Tongue (tissue), 3 donors: ENCODE measurements at places on chromosomes 1 and 21. TPM values are rescaled to one million over a fixed set of nuclear protein-coding genes. Genes with fewer than 3 reads are reported as not detected.
A peak's percentile ranks its signal among the peaks of the same experiment; 100 is the strongest.

GRCh38 chr21:36250423-36251075, 69.4 kb upstream of the MORC3 start:
- DNase-seq, result no peak

DNA sequence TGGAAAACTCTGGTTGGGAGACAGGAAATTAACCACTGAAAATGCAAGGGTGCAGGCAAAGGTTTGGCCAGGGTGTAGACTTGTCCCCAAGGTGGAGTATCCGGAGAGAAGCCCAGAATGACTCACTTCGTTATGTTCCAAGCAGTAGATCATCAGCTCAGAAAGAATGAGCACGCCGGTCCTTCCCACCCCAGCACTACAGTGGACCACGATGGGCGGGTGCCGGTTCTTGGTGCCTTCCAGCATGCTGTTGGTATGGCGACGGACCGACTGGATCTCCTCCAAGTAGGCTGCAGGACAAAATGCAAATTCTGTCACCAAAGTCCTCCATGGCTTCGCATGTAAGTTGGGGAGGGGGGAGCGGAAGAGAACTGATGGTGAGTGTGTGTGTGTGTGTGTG, 83.4 kb downstream of the SMYD2 start:
- DNase-seq, result peak; percentile 35

DNA sequence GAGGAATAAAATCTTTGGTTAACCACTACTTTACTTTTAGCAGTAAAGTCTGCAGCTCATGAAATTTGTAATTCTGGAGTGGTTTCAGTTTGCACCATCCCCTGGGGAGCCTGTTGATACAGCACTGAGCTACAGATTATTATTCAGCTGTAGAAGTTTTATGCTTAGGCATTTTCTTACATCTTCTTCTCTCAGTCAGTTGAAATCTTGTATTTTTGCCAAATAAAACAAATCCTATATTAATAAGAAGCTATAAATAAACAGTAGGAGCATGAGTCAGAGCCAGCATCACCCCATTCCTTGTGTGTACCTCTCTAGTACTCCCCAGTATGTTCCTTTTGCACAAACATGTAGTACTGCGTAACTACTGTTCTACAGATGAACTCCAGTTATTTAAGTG, 118.9 kb downstream of the ATF6 start:
- DNase-seq, result peak; percentile 67

DNA sequence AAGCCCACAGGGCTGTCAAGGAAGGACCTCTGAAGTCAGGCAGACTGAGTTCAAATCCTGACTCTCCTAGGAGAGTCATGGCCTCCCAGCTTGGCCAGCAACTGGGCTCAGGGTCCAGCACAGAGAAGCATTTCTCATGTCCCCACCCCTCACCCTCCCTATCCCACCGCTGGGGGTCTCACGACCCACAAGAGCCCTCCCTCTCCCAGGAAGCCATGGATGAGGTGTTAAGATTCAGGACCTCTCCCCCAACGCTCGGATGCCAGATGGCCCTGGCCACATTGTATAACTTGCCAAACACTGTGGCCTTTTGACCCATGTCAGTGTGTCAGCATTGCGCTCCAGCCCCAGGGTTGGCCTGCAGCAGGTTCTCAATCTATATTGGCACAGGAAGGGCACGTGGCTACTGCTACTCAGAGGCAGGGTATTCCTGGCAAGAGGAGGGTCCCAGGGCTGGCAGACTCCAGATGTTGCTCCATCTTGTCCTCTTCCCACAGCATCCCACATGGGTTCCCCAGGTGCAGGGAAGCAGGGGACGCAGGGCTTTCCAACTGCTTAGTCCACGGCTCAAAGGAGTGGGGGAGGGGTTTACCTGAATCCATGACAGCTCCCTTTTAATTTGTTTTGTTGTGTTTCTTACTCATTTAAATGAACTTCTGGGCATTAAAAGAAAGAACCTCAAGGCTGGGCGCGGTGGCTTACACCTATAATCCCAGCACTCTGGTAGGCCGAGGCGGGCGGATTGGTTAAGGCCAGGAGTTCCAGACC, 10.5 kb downstream of the SLC2A1 start:
- no peak for DNase-seq

TRIM67 gene
- total RNA-seq, result 0.10 TPM

DNA sequence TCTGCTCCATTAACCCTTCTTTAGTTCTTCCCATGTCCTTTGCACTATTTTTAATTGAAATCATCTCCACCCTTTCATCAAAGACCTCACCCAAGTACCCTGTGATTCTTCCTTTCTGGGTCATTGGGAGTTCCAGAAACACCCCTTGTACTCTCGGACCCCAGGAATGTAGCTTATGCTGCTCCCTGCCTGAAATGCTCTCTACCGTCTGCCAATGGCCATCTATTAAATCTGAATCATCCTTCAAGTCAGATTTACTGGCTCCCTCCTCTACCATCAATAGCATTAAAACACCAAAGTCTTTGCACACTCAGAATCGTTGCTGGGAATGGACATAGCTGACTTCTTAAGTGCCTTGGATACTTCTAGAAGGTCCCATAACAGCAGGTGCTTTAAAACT, 73.2 kb upstream of the GADD45A start:
- no peak for DNase-seq

CFHR3 gene
- 0.51 TPM for total RNA-seq

MSH4 gene
- 0.51 TPM for total RNA-seq

SLC22A15 gene
- total RNA-seq, result 3.6 TPM

GRCh38 chr1:53249706-53250105, 11.4 kb upstream of the MAGOH start:
- DNase-seq, result peak; percentile 5

CSF1 gene
- total RNA-seq, result 16.5 TPM

DNA sequence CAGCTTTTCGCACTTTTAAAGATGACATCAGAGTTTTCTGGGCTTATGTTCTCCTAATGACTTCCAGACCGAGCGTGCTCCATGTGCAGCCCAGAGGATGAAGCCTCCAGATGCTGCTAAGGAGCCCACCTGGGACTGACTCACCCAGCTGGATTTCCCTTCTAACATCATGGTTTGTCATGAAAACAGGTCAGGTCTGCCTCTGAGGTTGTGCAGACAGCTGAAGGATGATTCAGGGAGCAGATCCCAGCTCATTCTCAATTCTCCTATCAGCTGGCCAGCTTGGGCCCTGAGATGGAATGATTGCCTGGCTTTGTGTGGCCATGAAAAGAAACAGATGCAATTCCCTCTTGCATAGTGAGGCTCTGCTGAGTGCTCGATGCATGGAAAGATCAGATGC, 123.9 kb upstream of the DUSP10 start:
- DNase-seq, result peak; percentile 86

ADGRB2 gene
- 7.9 TPM for total RNA-seq

C8A gene
- total RNA-seq, result not detected

GABRD gene
- total RNA-seq, result 0.82 TPM

BECN2 gene
- not detected for total RNA-seq

DNA sequence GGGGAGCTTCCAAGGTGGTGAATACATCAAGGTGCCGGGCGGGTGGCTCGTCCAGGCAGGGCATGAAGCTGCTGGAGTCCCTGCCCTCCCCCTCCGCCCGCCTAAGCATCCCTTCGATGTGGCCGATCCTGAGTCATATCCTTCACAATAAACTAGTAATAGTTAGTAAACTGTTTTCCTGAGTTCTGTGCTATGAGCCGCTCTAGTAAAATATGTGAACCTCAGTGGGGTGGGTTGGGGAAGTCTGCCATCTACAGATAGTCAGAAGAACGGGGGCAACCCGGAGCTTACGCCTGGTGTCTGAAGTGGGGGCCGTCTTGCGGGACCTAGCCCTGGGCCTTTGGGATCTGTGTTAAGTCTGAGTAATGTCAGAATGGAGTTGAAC, 21.6 kb downstream of the C2CD2 start:
- DNase-seq, result no peak

DNA sequence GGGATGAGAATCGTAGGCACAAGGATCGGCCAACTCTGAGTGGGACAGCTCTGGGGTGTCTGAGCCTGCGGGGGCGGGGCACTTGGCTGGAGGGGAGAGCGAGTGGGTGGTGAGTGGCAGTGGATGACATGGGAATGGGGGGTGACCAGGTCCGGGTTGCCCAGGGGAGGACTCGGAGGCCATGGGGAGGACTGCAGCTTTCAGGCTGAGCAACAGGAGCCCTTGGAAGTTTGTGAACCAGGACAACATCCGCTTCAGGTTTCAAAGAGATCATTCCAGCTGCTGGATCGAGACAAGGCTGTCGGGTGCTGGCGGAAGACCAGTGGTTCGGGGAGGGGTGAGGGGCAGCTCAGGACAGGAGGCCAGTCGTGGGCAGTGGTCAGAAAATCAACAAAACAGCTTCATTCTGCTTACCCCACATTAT, 124.4 kb upstream of the IRF2BP2 start:
- DNase-seq, result no peak

DNA sequence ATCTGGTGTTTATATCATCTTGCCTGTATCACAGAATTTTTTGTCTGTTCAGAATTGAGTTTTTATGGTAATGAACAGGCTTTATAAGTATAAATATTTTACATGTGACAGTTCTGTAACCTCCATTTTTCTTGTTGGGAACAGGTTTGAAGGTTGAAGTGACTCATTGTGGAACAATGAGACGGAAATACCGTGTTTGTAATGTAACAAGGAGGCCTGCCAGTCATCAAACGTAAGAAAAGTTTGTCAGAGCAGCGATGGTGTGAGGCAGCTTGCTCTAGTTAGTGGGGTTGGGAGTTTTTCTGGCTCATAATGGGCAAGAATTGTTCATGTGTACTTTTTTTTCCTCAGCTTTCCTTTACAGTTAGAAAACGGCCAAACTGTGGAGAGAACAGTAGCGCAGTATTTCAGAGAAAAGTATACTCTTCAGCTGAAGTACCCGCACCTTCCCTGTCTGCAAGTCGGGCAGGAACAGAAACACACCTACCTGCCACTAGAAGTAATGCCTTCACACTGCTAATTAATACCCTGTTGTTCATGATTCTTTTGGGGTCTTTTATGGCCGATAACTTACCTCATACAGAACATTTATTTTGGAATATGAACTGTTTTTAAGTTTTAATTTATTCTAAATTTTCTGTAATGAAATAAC, 75.2 kb upstream of the TEKT2 start:
- DNase-seq, result no peak
